ENCODE measurements at places on chromosomes 1 and 21.

- no peak for DNase-seq
Measured at GRCh38 chr1:179146476-179146875, 64.6 kb downstream of the TOR3A start.

- DNase-seq, result no peak
Measured at GRCh38 chr1:218166268-218166945, 118.7 kb upstream of the RRP15 start.

DNA sequence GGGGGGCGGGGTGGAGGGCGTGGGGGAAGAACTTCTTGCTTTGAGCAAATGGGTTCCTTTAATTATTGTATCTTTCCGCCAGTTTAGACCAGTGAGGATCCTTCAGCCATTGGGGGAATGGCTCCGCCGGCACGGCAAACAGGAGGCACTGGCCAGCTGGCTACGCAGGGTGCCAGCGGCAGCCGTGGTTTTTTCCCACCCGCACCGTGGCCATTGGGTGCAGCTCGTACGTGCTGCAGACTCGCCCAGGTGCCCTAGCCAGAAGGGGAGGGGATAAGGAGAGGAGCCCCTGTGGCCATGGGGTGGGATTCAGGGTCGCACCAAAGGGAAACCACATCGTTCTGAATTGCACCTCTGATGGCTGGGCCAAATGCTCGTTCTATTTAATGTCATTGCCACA lies 65.6 kb downstream of the RGSL1 start:
- no peak for DNase-seq

GRCh38 chr1:22972760-22973159 lies at the start of gene LACTBL1:
Gene LACTBL1 (minus strand): TSS chr1:22972866. CDS start chr1:22972316, 550 bp downstream.
- no peak for DNase-seq

DNA sequence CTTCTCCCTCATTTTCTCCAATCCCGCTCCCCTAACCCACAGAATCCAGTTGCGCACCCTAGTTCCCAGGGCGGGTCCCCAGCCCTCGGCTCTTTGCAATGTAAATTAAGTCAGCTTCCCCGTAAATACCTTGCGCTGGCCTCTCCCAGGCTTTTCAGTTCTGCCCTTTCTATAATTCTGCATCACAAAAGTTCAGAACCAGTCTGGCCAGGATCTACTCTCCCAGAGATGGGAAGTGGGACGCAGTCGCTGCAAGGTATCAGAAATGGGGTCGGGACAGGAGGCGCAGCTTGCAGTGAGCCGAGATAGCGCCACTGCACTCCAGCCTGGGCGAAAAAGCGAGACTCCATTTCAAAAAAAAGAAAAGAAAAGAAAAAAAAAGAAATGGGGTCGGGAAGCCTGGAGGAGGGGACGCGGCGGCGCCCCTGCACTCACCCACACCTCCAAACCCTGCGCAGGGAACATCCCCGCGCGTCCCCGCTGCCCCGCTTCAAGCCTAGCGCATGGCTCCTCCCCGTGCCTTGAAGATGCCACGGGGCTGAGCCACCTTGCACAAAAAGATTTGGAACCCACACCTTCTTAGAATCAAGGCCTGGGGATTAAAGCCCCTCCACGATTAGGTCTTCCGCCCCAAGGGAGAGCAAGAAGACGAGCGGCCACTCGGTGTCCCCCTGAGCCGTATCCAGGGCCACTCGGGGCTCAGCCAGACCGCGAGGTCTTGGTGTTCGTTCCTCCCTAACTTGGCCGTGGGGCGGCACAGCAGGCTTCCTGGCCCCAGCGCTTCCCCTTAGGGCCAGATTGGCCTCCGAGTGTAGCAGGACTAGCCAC lies 27.2 kb upstream of the ITLN2 start:
- no peak for DNase-seq

DNA sequence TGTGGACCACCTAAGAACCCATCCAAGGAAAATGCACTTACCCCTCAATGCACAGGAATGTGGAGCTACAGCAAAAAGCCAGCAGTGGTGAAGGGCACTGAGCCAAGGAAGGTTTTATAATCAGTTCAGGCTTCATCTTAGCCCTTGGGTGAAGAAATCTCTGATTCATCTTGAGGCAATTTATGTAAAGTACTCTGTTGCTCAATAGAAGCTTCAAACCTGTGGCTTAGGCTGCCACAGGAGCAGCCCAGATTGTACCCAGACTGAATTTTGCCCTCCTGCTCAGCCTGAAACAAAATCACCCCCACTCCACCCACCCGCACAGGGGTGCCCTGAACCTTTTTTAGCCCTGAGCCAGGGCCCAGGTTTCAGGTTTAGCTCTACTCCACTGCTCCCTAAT lies at the start of gene S100A12:
S100A12 (minus strand) TSS at position 111 of the 400 bp plus-strand sequence. CDS start 1,029 bp downstream, outside the sequence.
- peak; percentile 82 for DNase-seq

- DNase-seq, result no peak
Measured at GRCh38 chr1:160011781-160012180, 20.0 kb downstream of the PIGM start.

- no peak for DNase-seq
Measured at GRCh38 chr1:194060481-194060880, 874.1 kb upstream of the B3GALT2 start.

All from HL-60 (cell line).